ENCODE measurements at places on chromosomes 11 and 22.

GRCh38 chr11:8083871-8084281 is 2.9 kb downstream of the TUB start:
- DNase-seq: no peak

DNA sequence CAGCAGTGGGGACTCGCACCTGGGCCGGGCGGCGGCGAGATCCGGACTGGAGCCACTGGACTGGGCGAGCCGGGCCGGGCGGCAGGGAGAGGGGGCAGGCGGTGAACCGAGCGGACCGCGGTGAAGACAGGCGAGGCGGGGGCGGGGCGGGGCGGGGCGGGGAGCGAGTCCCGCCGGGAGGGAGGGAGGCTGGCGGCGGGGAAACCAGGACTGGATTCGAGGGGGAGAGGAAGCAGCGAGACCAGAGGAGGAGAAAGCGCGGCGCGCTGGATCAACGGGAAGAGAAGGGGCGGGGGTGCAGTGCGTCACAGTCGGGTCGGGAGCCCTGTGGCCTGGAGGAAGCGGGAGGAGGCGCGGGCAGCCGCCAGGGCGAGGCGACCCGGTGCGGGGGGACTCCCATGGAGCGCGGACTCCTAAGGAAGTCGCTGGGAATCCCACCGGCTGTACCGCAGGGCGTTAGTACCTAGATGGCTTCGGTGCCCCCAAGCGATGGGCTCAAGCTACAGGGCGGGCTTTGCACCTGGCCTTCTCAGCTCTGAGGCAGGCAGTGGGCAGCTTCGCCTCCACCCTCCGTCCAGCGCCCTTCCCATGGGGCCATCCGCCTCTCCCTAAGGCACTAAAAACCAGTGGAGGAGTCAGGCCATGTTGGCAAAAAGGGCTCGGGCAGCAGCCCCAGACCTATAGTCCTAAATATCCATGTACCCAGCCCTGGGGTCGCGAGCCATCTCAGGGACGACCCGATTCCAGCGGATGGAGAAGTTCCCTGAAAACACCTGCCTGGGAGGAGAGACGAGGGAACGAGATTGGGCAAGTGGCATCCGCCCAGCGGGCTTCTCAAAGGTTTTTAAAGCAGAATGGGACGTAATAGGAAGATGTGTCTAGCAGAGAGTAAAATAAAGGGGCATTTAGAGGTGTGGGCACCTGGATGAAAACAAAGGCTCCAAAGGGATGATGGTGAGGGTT is at the start of gene TMEM121B:
TSS of gene TMEM121B (minus strand) at position 128 of the 963 bp plus-strand sequence. CDS start 233 bp downstream, outside the sequence.
- DNase-seq: no peak

GRCh38 chr11:2540992-2541680 is 96.3 kb downstream of the KCNQ1 start:
- no peak for DNase-seq

DNA sequence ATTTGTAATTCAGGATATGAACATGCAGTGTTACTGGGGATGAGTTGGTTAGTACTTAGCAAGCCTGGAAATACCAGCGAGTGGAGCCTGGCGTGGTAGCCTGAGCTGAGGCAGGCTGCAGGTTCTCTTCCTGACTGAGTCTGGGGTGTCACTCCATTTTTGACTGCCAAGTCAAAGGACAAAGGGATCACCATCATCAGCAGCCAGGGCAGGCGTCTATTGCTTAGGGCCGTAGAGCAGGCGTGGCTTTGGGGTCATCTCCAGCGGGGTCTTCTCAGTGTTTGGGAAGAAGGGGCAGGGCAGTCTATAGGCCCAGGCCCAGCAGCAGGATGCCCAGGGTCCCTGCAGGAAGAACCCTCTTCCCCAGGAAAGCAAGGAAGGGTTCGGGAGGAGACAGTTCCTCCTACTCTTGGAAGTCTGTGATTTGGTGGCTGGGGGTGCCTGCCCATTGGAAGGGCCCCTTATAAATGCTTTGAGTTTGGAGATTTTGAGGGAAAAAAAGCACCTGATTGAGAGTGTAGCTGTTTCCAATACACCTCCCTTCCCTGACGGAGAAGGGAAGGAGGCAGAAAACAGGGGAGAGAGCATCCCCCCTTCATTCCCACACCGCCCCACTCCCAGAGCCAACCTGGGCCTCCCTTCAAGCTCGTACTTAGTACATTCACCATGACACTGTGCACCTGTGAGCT is 51.5 kb upstream of the SPATA19 start:
- DNase-seq: no peak

DNA sequence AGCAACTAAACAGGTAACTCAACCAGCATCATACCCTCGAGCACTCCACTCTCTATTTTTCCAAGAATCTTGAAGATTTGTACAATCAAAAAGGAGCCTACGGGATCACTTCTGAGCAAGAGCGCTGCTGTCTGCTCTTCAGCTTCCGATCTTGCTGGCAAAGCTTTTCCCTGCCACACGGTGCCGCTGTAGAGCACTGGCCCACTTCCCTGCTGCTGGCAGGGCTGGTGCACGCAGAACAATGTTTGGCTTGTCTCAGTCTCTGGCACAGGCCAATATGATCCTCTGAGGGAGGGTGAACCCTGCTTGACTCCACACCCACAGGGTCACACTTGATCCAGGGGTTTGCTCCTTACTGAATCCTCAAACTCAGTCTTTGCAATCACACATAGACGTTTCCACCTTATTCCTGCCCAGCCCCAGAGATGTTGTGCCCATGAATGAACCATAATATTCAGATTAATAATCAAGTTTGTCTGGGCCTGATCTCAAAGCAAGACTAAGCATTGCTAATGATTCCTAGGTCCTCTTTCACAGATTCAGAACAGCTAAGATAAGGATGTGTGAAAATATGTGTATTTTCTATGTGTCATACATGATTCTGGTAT is 536.6 kb downstream of the SOX6 start:
- peak; percentile 59 for DNase-seq

DNA sequence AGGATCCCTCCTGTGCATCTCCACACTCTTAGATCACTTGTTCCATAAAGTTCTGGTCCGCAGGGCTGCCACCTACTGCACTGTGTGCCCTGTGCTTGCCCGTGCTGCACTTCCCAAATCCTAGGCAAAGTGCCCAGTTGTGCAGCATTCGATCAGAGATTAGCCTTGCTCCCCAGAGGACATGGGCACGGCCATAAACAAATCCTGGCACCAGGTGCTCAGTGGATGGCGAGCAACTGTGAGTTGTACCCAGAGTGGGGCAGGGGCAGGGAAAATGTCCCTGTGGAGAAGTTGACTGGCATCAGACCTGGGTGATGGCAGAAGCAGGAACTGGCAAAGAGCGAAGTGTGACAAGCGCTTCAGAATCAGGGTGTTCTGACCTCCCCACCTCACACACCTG is 4.7 kb downstream of the FADS2 start:
- DNase-seq: no peak
